Panc1 (cell line): ENCODE measurements at places on chromosomes 13 and 19. TPM values are rescaled to one million over a fixed set of nuclear protein-coding genes. Genes with fewer than 3 reads are reported as not detected.

The ICAM5 gene
- total RNA-seq = 19.5 TPM

The SLC5A5 gene
- total RNA-seq = 6.3 TPM

The CD177 gene
- total RNA-seq = 0.28 TPM

The WASF3 gene
- total RNA-seq = 20.2 TPM

The SLC46A3 gene
- total RNA-seq = 5.5 TPM

The GPC6 gene
- total RNA-seq = 4.8 TPM
